ENCODE measurements at places on chromosomes 6 and 20. TPM values are rescaled to one million over a fixed set of nuclear protein-coding genes. Genes with fewer than 3 reads are reported as not detected.

Gene RAET1L
- total RNA-seq: not detected

Gene NRN1
- 6.3 TPM for total RNA-seq

Gene APCDD1L
- total RNA-seq: 0.53 TPM

- no peaks in the 10 kb centered on the region for H3K27me3 ChIP-seq
These were observed 86.5 kb downstream of the BANF2 start for GRCh38 chr20:17786221-17786718.

DNA sequence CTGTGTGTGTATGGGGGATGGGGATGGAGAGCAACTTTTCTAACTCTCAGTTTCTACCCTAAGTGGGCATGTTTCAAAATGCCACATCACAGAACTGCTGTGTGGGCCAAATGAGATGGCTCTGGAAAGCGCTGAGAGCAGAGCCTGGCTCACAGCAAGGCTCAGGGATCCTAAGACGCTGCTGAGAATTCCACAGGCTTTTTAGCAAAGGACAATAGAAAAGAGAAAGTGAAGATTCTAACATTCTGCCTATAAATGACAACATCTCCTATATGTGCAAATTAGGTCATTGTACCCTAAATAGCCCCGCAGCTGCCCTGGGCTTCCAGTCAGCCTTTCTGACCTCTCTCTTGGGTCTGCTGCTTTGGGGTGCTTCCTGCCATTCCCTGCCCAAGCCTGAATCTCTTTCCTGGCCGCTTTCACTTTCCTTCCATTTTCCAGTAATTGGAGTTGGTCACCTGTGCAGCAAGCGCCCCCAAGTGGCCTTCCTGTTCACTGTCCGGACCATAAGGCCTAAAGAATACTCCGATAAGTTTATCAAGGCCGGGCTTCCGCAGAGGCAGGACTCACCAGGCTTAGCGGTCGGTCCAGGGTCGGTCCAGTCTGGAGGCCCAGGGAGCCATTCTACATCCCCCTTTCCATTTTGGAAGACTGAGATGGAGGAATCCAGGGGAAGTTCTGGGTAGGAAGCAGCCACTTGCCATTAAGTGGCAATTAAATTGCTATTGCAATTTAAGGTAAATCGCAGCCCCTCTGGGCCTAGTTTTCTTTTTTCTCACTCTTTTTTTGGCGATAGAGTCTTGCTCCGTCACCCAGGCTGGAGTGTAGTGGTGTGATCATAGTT is 6.7 kb upstream of the DDR1 start:
- DNase-seq: peak; percentile 85
- peaks cover 44% of the 10 kb centered on the region for H3K4me1 ChIP-seq
- H3K4me3 ChIP-seq: peak overlapping the region; percentile 77
- peak overlapping the region; percentile 81 for H3K27ac ChIP-seq

GRCh38 chr6:107473660-107474059 is 14.3 kb upstream of the PDSS2 start:
- peaks cover 15% of the 10 kb centered on the region for H3K27me3 ChIP-seq
- DNase-seq: no peak
- H3K4me3 ChIP-seq: no peak overlapping the region
- H3K36me3 ChIP-seq: no peaks in the 10 kb centered on the region

DNA sequence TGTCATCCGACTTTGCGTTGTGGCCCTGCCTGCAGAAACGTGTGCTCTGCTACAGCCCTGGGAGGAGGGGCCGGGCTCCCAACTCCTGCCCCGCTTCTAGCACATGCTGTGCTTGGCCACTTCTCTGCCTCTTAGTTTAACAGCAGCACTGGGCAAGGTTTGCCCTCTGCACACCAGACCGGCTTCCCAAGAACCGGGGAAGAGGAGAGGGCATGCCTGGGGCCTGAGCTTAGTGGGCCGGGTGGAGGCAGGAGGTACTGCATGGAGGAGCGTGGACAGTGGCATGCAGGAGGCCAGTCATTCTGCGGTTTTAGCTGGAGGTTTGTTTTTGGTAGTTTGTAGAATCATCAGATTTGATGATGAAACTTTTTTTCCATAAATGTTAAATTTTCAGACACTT is 45.5 kb downstream of the CEP43 start:
- no peak for DNase-seq
- H3K27me3 ChIP-seq: no peaks in the 10 kb centered on the region
- H3K4me3 ChIP-seq: no peak overlapping the region
- no peak overlapping the region for H3K27ac ChIP-seq
- peaks cover 10% of the 10 kb centered on the region for H3K36me3 ChIP-seq

GRCh38 chr6:156310701-156311100 is 466.5 kb upstream of the ARID1B start:
- H3K27ac ChIP-seq: no peak overlapping the region
- H3K27me3 ChIP-seq: no peaks in the 10 kb centered on the region
- no peaks in the 10 kb centered on the region for H3K4me1 ChIP-seq
- H3K36me3 ChIP-seq: peaks cover 4% of the 10 kb centered on the region
- H3K4me3 ChIP-seq: no peak overlapping the region
- DNase-seq: no peak

Data from type B pancreatic cell (in vitro differentiated cells).